ENCODE measurements at places on chromosomes 2 and 18. TPM values are rescaled to one million over a fixed set of nuclear protein-coding genes. Genes with fewer than 3 reads are reported as not detected.

The DNAH6 gene
- total RNA-seq = 0.06 TPM

The CCDC142 gene
- 15.6 TPM for total RNA-seq

The SCN7A gene
- total RNA-seq = 0.02 TPM

The LRPPRC gene
- 137 TPM for total RNA-seq

GRCh38 chr2:56169521-56169920 is 14.3 kb upstream of the CCDC85A start:
- no peak for DNase-seq

- DNase-seq = no peak
Measured at GRCh38 chr18:78080761-78081160, 831.1 kb downstream of the GALR1 start.

DNA sequence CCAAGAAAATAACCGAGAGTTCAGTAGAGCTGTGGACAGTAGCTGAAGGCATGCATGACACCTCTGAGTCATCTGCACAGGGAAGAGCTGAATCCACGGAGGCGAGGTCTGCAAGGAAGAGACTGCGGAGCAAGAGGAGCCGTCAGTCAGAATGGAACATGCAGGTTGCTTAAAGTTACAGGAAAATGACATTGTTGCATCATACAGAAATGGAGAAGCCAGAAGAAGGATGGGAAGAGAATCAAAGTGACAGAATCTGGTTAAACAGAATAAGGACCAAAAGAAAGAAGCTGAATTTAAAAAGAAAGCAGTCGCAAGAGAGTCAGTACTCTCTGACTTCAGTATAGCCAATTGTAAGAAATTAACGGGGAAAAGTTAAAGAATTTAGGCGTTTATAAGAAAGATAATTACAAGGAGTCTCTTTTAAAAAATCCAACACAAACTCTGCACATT is 533.8 kb downstream of the ADCYAP1 start:
- peak; percentile 14 for DNase-seq

DNA sequence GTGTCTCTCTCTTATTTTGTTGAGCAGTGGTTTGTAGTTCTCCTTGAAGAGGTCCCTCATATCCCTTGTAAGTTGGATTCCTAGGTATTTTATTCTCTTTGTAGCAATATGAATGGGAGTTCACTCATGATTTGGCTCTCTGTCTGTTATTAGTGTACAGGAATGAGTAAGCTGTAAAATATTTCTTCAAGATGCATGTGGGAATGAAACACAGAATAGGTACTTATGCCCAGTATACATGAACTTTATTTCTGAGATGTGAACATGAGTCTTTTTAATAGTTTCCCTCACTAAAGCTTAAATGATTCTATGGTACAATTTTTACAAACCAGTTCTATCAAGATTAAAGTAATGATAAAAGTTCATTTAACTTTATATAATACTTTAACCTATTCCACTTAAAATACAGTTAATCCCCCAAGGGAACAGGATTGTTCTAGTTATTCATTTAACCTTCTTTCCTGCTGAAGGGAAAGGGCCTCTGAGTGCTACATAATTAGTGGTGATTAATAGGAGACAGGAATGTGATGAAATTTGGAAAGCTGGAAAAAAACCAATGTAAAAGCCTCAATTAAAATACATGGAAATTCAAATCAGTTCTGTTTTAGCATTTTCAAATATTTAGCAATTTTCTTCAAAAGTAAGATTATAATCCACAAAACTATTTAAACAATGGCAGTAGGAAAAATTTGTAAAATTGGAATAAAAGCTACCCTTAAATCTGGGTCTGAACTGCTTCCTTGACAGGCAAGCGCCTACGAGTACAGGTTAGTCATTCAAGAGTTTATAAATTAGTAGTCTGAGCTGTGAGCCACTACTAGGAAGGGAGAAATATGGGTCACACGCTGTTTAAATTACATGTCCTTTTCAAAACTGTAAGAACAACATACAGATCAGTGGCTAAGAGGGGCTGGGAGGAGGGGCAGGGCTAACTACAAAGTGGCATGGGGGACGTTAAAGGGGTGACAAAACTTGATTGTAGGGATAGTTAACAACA is 28.9 kb downstream of the SPIRE1 start:
- no peak for DNase-seq

DNA sequence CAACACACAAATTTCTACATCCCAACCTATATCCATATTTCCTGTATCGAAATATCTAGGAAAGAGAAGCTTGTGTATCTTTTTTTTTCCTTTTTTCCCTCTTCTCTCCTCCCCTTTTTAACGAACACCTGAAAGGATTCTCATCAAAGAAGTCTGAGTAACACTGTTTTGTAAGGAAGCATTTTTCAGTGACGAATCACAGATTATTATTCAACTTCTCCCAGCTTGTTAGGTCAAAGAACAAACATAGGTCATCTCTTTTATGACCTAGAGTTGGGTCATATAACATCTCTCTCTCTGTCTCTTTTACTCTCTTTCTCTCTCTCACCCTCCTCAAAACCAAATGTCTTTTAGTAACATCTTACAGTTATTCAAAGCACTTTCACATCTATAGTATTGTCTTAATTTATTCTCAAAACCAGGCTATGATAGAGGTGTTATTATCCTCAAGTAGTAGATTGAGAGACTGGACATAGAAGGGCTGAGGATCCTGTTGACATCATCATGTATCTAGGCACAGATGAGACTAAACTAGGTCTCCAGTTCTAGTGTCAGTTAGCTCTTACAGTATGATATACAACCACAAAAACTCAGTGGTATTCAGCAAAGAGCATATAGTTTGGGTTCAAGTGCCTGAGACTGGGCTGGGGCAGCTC is 80.1 kb upstream of the SPOPL start:
- peak; percentile 64 for DNase-seq

- no peak for DNase-seq
Measured at GRCh38 chr2:231046916-231047273, 9.6 kb downstream of the C2orf72 start.

- no peak for DNase-seq
Measured at GRCh38 chr2:38528534-38528933, 74.2 kb downstream of the HNRNPLL start.

DNA sequence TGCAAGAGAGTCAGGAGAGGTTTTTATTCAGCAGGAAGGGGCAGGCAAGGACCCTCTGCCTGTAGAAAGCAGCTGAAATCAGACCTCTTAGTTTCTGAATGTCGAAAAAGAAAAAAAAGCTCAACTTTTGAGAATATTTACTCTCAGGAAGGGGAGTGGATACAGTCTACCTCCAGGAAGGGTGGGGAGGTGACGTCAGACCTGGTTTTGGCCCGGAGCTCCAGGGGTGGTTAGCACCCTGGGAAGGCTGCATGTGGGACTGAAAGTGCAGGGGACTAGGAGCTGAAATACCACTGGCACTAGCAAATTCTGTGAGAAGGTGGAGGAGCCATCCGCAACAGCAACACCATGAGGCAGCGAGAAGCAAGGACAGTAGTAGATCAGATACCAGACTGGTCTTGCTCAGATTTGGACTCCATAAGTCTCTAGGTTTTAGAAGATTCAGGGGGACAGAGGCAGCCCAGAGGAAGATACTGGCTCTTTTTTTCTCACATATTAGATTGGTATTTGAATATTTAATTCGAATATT is 19.8 kb downstream of the MC2R start:
- DNase-seq = no peak

GRCh38 chr2:33603416-33603815 is 4.3 kb upstream of the FAM98A start:
- DNase-seq = no peak

DNA sequence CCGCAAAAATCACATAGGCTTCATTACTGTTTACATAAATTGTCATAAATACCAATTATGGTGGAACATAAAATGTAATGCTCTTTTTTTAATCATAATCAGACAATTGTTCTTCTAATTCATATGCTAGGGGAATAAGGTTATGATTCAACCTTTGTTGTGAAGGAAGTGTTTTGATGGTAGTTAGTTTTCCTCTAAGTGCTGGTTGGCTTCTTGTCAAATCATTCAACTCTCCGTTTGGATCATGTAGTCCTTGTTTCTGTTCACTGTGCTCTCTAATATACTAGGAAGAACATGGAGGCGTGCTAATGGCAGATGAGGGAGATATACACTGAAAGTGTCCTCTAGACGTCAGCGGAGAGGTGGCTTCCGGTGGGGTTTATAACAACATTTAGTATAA is 1938.0 kb upstream of the PIK3C3 start:
- DNase-seq = no peak

DNA sequence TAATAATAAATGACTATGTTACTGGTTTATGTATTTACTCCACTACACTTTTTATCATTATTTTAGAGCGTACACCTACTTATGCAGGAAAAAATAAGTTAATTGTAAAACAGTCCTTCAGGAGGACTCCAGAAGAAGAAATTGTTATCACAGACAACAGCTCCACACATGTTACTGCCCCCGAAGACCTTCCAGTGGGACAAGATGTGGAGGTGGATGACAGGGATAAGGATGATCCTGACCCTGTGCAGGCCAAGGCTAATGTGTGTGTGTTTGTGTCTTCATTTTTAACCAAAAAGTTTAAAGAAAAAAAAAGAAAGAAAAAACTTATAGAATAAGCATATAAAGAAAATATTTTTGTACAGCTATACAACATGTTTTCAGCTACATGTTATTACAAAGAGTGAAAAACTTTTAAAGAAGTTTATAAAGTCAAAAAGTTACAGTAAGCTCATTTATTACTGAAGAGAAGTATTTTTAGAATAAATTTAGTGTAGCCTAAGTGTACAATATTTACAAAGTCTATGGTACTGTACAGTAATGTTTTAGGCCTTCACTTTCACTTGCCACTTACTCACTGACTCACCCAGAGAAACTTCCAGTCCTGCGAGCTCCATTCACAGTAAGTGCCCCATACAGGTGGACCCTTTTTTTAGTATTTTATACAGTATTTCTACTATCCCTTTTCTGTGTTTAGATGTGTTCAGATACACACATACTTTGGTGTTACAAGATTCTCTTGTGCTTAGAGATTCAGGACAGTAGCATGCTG is 7.5 kb downstream of the TGFBRAP1 start:
- DNase-seq = no peak

GRCh38 chr2:42914314-42914713 is 121.9 kb upstream of the HAAO start:
- DNase-seq = no peak

DNA sequence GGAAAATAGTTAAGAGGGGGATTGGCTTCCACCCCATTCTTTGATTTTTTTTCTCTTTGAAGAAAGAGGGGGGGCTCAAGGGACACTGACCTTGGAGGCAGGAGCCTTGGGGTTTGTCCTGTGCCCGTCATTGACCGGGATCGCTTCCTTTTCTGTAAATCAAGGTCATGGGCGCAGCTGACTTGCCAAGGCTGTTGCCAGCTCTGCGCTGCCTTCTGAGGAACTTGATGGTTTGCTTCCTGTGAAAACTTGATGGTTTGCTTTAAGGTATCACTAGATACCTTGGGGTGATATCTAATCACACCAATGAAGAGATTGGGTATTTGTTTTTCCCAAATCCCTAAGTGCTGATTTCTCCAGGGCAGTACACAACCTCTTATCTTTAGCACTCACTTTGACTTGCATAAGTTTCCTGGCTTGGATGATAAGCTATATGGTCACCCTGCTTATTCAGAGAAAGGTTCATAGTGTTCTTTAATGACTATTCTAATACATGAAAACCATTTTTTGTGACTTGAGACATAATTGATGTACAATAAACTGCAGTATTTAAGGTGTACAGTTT is 56.0 kb downstream of the DGKD start:
- no peak for DNase-seq

GRCh38 chr2:13628122-13628521 is 911.4 kb downstream of the TRIB2 start:
- DNase-seq = no peak

DNA sequence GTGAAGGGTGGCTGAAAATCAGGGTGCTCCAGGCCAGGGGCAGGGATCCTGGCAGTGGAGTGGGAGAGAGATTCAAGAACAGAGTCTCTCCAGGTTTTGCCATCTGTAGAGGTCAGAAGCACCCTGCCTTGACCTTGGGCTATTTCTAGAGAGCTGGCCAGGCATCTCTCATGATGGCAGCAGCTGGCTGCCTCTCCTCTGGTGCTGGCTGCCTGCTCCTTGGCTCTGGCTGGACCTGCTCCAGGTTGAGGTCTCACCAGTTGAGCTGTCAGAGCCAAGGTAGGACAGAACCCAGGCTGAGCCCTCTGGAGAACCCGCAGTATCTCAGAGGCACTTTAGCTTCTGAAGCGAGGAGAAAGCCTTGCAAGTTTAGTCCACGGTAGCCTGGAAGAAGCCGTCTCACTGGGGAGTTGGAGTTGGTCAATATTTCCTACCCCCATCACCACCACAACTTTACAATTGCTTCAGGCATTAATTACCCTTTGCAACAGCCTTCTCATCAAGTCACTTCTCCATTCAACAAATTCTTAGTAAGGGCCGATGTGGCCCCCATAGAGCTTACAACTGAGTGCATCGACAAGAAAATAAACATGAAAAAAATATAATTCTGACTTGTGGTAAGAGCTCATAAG is 25.6 kb downstream of the GNLY start:
- no peak for DNase-seq

DNA sequence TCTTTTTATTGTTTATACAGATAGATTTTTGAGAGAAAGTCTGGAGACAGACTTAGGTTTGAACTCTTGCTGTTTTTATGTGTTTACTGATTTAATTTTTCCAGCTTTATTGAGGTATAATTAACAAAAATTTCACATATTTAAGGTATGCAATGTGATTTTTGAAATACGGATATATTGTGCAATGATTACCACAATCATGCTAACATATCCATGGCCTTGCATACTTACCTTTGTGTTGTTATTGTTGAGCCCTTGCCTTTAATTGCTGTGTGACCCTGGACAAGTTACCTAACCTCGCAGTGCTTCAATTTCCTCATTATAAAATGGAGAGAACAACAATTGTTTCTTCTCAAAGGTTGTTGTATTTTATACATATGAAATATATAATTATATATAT is 13.9 kb upstream of the RBMS1 start:
- no peak for DNase-seq

DNA sequence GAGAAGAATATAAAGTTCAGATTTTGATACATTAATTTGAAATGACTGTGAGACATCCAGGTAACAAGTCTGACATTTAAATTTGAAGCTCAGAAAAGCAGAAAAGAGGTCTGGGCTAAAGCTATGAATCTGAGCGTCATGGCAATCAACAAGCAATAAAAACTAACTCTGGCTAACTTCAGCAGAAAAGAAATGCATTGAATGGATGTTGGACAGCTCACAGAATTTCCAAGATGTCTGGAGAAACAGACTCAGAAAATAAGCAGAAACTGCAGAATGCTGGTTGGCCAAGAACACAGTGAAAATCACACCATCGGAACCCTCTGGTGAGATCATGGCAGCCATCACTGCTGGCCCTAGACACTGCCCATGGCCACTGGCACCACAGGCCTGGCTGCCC is 366.6 kb downstream of the METTL4 start:
- no peak for DNase-seq

GRCh38 chr2:234425639-234426603 is 71.0 kb downstream of the ARL4C start:
- no peak for DNase-seq

- DNase-seq = no peak
Measured at GRCh38 chr18:40249390-40250080, 1705.5 kb upstream of the PIK3C3 start.
